ENCODE measurements at places on chromosomes 16 and 17. TPM values are rescaled to one million over a fixed set of nuclear protein-coding genes. Genes with fewer than 3 reads are reported as not detected.

DNA sequence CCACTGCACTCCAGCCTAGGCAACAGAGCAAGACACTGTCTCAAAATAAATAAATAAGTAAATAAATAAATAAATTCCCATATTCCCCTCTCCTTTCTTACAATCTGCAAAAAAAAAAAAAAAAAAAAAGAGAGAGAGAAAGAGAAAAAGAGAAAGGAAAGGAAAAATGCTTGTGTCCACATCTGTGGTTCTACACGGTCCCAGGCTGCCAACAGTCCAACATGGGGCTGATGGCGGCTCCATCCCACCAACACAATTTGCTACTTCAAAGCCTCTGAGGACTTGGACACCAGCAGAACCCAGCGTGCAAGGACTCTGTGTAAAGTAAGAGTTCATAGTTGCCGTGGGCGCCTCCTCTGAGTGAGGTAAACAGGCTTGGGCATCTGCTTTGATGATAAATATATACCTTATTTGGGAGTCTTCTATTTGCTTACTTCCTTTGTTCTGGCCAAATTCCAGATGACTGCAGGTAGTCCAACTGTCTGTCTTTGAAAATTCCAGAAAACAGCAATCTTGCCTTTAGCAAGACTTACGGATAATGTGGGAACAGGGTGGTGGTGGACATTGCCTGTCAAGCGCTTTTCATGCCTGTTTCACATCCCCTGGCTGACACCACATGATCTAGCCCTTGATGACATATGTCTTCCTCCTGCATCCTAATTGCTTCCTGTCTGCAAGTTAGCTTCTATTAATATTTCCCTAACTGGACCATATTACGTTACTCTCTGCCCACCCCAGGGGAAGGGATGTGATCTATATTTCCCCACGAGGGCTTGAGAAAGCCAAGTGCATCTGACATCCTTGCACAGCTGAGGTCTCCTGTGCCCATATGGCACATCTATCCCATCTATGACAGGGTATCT, 10.1 kb downstream of the LITAF start:
- no peak for DNase-seq

DNA sequence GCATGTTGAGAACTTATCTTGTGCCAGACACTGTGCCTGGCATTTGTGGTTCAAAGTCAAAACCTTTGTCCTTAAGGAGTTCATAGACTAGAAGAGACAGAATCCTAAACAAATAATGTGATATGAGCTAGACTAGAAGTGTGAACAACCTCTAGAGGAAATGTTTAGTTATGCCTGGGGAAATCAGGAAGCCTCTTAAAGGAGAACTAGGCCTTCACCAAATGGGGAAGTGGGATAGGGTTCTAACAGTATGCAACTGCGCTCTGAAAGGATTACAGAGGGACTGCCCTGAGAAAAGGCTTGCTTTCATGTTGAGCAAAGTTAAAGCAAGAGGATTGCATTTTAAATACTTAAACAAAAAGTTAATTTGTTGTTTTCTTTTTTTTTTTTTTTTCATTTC, 4.9 kb downstream of the RUNDC1 start:
- DNase-seq = no peak

SMCR8 gene
- 38.8 TPM for total RNA-seq

SOCS7 gene
- total RNA-seq = 16.2 TPM
